GM12891 (cell line): ENCODE measurements at places on chromosomes 12 and 14.

GRCh38 chr12:30822385-30823155 lies 67.8 kb upstream of the CAPRIN2 start:
- DNase-seq: peak; percentile 41

DNA sequence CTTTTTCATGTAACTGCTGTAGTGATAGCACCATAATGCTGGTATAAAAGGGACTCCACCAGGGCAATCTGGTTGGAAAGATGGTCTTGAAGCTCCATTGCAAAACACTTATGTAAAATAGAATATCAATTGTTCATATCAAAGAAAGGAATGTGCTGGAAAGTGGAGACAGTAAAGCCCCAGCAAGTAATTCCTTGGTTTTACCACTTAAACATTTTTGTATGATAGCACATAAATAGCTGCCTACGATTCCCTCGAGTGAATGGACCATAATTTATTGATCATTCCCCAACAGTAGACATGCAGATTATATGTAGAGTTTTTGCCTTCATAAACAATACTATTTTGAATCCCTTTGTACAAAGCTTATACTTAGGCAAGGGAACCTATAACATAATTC lies 275.4 kb downstream of the PAWR start:
- DNase-seq: no peak

DNA sequence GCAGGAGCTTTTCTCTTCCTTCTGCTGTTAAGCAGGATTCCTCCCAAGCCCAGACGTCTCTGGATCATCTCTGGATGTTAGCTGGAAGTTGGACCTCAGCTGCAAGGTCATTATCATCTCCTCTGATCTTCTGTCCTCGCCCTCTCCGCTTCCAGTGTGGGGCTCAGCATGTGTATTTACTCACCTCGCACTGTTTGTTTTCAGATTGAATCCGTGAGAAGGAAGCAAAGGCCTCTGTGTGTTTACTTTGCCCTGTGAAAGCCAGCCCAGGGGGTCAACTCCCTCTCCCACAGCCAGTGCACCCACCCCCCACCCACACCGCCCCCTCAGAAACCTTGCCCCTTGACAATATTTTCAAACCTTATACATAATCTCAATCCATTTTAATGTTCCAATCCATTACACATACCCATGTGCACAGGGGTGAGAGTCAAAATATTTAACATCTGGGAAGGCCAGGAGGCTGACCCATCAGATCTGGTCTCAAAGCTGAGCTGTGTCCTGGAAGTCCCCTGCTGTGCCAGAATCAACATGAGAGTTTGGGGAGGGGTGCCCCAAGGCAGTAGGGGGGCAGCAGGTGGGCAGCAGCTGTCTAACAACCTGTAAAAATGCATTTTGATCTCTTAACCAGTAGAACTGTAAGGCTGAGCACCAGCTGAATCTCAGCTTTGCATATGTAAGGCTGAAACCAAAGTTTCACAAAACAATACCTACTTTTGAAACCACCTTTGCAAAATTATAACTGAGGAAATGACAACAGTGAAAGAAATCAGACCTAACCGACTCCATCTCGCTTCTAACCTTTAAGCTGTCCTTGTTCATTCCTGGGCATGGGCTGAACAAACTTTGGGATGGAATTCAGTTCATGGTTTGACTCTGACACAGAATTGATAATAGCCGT lies 157.9 kb downstream of the ZNF664 start:
- DNase-seq: no peak

DNA sequence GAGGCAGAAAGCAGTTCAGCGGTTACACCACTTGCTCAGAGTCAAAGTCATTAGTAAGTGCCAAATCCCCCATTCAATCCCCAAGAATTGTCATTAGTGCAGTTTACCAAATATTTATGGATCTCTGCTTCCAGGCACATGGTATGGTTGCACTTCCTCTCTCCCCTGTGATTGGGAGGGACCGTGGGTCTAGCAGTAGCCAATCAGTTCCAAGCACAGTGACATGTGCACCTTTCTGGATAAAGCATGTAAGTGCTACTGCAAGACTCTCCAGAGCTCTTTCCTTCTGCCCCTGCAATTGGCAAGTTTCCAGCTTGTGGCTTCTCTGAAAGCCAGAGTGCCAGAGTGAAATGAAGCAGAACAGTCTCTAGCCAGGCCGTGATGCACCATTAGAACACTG lies 85.3 kb upstream of the FLRT2 start:
- DNase-seq: no peak

DNA sequence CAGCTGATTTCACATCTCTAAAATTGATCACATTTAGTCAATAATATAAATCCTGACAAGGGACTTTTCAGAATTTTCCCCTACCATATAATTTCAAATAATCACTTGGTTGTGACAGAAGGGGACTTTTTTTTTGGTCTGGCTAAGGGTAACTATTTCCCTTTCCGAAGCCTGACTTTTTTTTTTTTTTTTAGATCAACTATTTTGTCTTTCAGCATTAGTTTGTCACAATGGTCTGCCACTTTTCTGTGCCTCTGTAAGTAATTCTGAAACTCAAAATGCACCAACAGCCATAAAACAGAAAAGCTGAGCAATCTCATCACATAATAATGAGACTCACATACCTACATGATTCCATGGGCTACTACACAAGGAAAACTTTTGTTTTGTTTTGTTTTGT lies 266.4 kb downstream of the SSPN start:
- DNase-seq: no peak

DNA sequence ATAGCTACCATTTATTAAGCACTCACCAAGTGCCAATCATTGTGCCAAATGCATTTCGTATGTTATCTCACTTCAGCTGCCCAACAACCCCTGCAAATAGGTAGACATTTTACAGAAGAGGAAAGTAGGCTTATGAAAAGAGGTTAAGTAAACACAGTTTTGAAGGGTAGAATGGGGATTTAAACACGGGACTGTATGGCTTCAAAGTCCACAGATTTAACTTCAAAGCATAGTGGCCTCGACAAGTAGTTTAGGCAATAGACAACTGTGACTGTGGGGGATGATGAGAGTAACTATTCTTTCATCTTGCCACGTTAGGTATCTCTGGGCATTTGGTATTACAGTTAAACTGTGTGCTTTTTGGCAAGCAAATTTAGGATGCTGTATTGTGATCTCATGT lies 266.8 kb upstream of the SRRM4 start:
- no peak for DNase-seq

GRCh38 chr14:89284333-89285058 lies 132.5 kb downstream of the FOXN3 start:
- DNase-seq: no peak

DNA sequence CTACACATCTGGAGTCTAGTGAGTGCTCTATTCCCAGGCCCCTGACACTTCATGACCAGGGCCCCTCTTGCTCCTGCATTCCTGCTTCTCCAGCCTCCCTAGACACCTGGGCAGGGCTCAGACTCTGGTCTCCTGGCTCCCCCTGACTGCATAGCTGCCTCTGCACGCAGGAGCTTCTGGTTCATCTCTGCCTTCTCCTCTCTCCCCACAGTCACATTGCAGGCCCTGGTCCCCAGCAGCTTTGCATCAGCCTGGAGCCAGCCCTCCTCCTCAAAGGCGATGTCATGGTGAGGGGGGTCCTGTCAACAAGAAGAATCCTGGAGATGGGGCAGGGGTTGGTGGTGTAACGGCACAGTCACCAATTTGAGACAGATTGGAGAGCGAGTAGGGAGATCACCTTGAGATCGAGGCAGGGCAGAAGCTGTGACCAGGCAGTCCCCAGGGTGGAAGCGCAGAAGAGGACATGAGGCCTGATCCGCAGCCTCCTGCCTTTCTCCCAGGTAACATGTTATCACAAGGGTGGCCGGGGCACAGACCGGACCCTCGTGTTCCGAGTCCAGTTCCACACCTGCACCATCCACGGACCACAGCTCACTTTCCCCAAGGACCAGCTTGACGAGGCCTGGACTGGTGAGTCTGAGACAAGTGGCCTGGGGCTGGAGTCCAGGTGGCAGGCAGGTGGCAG lies 8.1 kb downstream of the TNS2 start:
- DNase-seq: no peak

DNA sequence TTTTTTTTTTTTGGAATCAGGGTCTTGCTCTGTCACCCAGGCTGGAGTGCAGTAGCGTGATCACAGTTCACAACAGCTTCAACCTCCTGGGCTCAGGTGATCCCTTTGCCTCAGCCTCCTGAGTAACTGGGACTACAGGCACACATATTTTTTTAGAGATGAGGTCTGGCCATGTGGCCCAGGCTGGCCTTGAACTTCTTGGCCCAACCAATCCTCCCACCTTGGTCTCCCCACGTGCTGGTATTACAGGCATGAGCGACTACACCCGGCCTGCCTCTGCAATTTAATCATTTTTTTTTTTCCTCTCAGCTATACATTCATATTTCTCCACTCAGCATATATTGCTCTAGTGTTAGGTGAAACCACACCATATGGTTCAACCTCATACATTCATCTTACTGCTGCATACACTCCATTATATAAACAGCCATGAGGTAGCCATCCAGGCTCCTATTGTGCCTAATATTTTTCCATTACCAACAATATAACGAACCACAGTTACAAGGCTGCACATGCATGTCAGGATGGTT lies 7.1 kb downstream of the STX2 start:
- DNase-seq: no peak

DNA sequence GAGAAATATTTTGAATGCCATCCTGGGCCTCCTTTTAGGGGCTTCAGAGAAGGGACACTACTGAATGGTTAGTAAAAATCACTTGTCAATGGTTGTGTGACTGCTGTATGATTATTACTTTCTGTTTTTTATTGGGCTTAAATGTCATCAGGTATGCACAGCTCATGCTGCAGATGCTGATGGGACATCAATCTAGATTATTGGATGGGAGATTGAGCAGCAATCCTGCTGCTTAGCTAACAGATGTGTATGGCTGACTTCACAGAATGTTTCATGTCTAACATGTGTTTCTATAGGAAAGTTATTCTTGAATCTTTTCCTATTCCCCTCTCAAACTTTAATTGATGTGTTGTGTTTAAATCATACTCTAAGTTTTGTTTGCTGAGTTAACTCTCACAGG lies 166.8 kb downstream of the RMST start:
- no peak for DNase-seq

DNA sequence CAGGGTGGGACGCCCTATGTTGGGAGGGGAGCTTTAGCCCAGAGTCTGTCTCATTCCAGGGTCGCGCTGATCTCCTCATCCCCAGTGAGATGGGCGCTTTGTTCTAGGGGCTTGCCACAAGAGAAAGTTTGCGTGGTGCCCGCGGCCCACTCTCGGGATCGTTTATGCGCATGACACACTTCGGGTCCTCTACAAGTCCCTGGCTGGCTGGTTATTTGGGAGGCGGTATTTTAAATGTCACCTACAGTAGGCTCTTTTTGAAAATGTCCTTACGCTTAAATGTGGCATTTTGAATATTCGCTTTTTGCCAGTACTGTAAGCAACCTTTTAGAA lies 541 bp downstream of the GOLT1B start:
- DNase-seq: no peak

GRCh38 chr14:54735424-54735823 lies 167.2 kb downstream of the GCH1 start:
- DNase-seq: no peak

GRCh38 chr14:95431199-95432143 lies 85.0 kb downstream of the SYNE3 start:
- no peak for DNase-seq

GRCh38 chr14:103540821-103541708 lies 12.1 kb downstream of the TRMT61A start:
- no peak for DNase-seq

DNA sequence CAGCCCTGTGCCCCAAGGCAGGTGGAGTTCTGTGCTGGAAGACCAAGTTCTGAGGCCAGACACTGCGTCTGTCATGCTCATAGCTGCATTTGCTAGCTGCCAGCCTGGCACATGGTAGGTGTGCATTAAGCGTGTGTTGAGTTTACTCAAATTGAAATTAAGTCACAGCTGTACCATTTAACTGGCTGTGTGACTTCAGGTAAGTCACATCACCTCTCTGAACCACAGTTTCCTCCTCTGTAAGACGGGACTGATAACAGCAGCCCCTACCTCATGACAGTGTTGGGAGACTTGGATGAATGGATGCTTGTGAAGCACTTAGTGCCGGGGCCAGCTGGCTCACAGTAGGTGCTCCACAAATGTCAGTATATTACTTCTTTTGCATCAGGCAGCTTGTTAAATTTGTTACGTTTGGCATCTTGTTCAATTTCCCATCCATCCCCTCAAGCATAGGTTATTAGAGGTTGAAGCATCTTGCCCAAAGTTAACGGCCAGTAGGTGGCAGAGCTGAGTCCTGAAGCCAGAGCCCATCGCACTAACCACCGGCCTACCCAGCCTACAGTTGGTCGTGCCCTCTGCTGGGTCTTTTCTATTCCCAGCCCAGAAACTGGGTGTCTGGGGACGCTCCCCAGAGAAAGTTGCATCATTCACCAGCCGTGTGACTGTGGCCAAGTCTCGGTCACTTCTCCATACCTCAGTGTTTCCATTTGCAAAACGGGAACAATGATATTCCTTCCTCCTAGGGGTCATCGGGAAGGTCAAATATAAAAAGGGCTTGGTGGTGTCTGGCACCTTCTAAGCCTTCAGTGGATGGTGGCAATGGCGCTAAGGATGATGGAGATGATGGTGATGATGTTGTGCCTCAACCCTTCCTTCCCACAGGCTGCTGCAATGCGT lies 4.5 kb downstream of the DAO start:
- DNase-seq: peak; percentile 55

DNA sequence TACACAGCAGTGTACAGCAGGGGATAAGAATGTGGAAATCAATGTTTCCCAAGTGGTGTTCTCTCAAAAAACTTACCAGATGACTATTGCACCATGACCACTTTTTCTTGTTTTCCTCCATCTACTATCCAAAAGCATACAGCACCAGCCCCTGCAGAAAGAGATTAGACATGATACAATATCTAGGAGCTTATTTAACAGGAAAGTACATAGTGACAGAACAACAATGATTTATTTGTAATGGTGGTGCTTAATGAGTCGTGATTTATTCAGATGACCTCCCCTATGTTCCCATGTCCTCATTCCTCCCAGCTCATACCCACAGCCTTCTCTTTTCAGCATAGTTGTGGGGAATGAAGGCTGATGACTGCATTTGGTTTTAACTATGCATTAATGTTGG lies 413.6 kb downstream of the BTG1 start:
- no peak for DNase-seq

- no peak for DNase-seq
Observed at GRCh38 chr12:130463818-130464670, 126.4 kb downstream of the PIWIL1 start.

DNA sequence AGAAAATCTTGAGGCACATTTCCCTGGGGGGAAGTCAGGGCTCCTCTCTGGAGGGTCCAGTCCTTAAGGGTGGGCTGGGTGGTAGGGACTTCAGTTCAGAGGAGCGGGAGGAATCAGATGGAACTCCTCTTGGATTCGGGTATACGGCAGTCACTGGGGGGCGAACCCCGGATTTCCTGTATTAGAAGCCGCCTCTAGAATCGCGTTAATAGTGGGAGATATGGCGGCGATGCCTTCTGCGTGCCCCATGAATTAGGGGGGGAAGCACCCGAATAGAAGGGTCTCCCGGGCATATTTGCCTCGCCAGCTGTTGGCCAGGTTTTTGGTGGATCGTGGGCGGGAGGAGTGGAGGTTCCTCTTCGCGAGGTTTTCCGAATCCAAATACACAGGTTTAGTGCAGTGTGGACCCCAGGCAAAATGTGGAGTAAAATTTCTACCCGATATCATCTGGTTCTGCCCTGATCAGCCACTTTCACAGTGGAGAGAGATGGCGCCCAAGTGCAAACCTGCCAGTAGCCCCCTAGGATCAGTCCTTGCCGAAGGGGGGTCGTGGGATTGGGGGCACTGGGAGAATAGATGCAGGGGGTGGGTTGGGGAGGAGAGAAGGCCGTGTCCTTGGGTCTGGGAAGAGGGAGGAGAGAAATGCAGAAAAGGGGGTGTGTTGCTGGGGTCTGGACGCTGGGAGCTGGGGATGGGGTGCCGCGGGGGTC lies 628 bp downstream of the MEG3 start:
- no peak for DNase-seq

- DNase-seq: no peak
Observed at GRCh38 chr14:93456356-93456755, 25.6 kb downstream of the UNC79 start.
